ENCODE measurements at places on chromosomes 1 and 21.

GRCh38 chr1:77476475-77476874 is 194.7 kb downstream of the AK5 start:
- DNase-seq = no peak

- peak; percentile 55 for DNase-seq
Observed at GRCh38 chr1:24874611-24875234, 55.4 kb downstream of the RUNX3 start.

DNA sequence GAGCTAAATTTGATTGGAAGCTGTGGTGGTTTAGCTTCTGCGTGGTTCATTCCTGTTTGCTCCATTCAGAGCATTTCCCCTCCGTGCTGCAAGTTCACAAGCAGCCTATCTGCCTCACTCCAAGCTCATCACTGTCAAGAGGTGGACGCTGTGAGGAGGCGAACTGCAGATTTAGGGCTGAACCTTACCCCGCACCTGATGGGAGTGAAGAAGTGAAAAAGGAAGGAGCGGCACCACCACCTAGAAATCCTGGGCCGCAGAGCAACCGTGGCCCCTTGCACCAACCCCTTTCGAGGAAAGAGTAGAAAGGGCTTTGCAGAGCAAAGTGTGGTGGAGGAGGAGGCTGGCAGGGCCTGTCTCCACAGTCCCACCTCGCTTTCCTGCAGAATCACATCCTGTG is 117.4 kb downstream of the IER5 start:
- no peak for DNase-seq

DNA sequence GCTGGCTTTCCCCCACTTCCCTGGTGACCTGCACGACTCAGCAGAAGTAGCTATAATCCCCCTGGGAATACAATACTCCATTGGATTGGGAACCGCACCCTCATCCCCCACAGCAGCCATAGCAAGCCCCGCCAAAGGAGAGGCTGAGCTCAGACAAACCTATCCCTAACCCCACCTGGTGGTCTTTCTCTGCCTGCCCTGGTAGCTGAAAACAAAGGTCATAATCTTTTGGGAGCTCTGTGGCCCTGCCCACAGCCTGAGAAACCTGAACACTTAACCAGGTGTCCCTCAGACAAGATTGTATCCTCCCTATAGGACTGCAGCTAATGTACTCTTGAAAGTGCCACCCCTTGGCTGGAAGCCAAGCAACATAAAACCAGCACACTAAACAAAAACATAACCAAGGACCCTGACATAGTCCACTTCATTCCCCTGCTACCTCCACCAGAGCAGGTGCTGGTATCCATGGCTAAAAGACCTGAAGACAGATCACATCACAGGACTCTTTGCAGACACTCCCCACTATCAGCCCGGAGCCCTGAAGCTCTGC is 71.6 kb upstream of the RUNX1 start:
- peak; percentile 33 for DNase-seq

GRCh38 chr1:177802304-177802703 is 167.6 kb downstream of the SEC16B start:
- DNase-seq = no peak

DNA sequence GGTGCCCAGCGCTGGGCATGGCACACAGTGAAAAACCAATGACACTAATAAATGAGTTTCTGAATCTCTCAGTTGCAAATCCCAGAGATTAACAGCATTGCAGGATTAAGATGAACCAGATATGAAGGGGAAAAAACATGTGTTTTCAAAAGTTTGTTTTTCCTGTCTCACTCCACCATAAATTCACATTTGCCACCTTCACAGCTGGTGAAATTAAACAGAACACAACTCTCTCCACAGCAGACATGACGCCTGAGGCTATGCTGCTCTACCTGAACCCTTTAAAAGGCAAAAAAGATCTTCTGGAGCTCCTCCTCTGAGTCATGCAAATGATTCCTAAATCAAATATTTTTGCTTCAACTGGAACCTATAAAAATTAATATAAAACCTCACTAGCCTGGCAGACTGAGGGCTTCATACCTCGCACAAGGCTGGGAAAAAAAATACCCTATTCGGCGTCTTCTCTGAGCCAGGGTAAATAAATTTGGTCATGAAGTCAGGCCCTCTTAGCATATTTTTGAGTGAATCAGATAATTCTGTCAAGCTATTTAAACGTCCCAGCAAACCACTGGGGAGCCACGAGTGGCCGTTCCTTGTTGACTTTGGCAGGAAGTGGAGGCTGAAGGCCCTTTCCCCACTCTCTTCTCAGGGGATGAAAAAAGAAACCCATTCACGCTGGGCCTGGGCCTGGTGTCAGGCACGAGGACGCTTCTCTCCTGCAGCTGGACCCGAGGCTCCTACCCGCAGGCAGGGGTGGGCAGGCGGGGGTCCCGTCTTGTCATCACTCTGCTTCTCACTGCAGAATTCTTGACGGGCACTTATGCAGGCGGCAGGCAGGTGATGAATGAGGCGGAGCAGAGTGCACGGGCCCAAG is 53.0 kb downstream of the DMRTB1 start:
- DNase-seq = no peak

- no peak for DNase-seq
Observed at GRCh38 chr1:111227434-111227833, at the start of gene CHI3L2. Gene CHI3L2, plus strand, starts transcription at chr1:111227713. Its CDS starts 17 bp downstream, at chr1:111227730.

- DNase-seq = peak; percentile 89
Observed at GRCh38 chr1:227945891-227946623, 1.7 kb downstream of the WNT9A start.

- DNase-seq = no peak
Observed at GRCh38 chr1:175514387-175514953, 228.9 kb downstream of the TNR start.

DNA sequence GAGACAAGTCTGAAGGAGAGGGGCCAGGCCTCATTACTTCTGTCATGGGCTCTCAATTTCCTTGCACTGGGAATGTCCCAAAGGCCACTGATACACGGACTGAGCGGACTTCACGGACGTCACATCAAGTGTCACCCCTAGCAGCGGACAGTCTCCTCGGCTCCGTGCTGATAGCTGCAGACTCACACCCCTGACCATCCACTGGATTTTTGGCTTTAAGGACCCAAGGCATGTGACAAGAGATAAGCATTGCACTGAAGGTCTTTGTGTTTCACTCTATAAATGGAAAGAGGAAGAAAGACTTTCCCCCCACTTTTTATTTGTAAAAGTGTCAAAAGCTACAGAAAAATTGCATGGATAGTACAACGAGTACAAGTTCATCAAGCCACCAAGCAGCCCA is 200.4 kb upstream of the FGGY start:
- DNase-seq = no peak

DNA sequence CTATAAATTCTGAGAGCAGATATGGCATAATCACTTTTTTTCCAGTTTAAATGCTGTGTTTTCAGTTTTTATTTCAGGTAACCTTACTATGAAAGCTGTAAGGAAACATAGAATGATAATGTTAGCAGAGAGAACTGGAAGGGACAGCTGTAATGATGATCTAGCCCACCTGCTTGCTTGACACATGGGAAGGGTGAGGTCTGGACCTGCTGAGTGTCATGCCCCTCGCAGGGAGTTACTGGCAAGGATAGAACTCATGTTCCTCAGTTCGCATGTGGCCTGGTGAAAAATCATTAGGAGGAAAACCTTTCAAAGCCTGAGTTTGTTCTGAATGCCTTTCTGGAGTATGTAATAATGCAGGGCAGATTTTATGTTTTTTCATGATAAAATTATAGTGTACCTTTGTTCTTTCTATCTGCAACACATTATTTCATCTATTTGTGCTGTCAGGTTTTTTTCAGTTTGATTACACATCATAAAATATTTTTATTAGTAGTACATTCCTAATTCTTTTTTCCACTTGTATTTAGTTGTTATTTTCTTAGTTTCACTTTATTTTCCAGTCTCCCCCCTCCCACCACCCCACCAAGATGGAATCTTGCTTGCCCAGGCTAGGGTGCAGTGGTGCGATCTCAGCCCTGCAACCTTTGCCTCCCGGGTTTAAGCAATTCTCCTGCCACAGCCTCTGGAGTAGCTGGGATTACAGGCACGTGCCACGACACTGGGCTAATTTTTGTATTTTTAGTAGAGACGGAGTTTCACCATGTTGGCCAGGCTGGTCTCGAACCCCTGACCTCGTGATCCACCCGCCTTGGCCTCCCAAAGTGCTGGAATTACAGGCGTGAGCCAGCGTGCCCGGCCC is 8.0 kb downstream of the DDI2 start:
- no peak for DNase-seq

- DNase-seq = peak; percentile 81
Observed at GRCh38 chr1:119674111-119674526, 26.1 kb upstream of the ZNF697 start.
